ENCODE measurements at places on chromosomes 16 and 17. TPM values are rescaled to one million over a fixed set of nuclear protein-coding genes. Genes with fewer than 3 reads are reported as not detected.

The PERCC1 gene
- not detected for total RNA-seq

The ZNF785 gene
- not detected for total RNA-seq

The KCNJ18 gene
- total RNA-seq: 0.07 TPM

The HSD17B1 gene
- 1.5 TPM for total RNA-seq

The SYNGR3 gene
- 5.0 TPM for total RNA-seq

The MYH1 gene
- total RNA-seq: not detected

The TBC1D3C gene
- not detected for total RNA-seq

The CDK10 gene
- total RNA-seq: 36.6 TPM

The TP53TG3B gene
- total RNA-seq: not detected

The CLEC18A gene
- 0.08 TPM for total RNA-seq

The SPIRE2 gene
- 5.2 TPM for total RNA-seq

The KRT16 gene
- total RNA-seq: 1.6 TPM

The AARS1 gene
- total RNA-seq: 91.4 TPM

The USP32 gene
- total RNA-seq: 31.6 TPM

The PLK1 gene
- total RNA-seq: 159 TPM

The RDM1 gene
- total RNA-seq: 3.4 TPM

The CDH16 gene
- 8.5 TPM for total RNA-seq

The TOB1 gene
- total RNA-seq: 94.1 TPM

The TEKT1 gene
- total RNA-seq: 0.07 TPM

The SEPTIN1 gene
- 2.2 TPM for total RNA-seq

The PRCD gene
- not detected for total RNA-seq

The NPIPA3 gene
- 1.7 TPM for total RNA-seq

The RAI1 gene
- 40.1 TPM for total RNA-seq

The IL17C gene
- not detected for total RNA-seq

Measured in A549 treated with AZD2906 at 1 μM for 4 hours (cell line).